OCI-LY7 (cell line): ENCODE measurements at places on chromosomes 5 and 9.

GRCh38 chr9:121999556-121999955 lies 93.6 kb downstream of the TTLL11 start:
- no peak for DNase-seq

DNA sequence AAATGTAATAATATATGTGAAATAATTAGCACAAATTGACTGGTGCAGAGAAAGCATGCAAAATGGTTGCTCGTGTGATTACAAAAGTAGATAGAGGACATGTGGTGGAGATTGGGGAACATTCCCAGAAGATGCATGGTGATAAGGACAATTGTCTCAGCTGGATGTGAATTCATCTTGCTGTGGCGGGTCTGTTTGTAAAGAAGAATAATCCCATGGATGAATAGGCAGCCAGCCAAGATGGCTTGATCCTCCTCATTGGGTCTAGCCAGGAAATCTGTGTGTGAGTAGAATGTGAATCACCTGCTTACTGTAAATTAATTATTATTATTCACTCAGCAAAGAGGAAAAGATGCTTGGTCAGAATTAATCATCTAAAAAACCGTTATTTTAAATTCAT lies 12.6 kb upstream of the DPYSL3 start:
- DNase-seq: no peak

- peak; percentile 69 for DNase-seq
These were observed 1.3 kb downstream of the ADAMTS6 start for GRCh38 chr5:65480306-65480865.

DNA sequence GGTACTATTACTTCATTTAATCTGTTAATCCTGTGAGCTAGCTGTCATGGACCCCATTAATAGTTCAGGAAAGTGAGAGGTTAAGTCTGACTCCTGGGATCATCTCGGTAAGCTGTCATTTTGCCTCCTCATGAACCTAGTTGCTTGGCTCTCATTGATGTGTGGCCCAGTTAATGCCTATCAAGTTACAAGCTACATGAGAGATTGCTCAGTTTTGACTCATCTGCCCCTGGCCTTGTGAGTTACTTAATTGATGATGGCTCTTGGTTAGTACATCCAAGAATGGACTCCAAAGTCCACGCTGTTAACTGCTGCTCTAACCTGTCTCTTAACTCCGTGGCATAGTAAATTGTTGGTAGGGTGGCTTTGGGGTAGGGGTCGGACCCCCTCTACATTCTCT lies 23.9 kb downstream of the LARP1 start:
- no peak for DNase-seq

- no peak for DNase-seq
These were observed 5.0 kb downstream of the RELL2 start for GRCh38 chr5:141641634-141642267.

DNA sequence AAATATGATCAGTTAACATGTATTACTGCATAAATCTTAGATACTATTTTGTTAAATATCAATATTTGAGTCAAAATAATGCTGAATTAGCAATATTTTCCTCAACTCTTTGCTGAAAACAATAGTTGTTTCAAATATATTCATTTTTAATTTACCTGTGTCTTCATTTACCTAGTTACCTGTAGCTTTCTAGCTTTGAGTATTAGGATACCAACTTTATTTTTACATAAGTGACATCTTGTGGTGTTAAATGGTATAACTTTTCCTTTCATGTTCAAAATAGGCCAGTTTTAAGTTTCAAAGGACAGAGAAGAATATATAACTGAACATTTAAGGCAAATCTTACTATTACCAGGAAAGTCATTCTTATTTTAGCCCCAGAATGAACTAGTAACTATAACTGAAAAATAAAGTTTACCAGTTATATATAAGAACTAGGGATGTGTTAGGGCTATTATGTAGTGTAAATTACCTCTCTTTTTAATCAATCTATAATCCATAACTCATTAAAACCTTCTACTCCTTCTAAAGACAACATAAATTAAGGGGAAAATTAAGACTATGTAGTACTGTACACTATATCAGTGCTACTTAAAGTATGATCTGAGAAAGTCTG lies 25.3 kb downstream of the AP3B1 start:
- DNase-seq: peak; percentile 32

GRCh38 chr9:92406477-92406876 lies 2.1 kb upstream of the OGN start:
- peak; percentile 22 for DNase-seq

DNA sequence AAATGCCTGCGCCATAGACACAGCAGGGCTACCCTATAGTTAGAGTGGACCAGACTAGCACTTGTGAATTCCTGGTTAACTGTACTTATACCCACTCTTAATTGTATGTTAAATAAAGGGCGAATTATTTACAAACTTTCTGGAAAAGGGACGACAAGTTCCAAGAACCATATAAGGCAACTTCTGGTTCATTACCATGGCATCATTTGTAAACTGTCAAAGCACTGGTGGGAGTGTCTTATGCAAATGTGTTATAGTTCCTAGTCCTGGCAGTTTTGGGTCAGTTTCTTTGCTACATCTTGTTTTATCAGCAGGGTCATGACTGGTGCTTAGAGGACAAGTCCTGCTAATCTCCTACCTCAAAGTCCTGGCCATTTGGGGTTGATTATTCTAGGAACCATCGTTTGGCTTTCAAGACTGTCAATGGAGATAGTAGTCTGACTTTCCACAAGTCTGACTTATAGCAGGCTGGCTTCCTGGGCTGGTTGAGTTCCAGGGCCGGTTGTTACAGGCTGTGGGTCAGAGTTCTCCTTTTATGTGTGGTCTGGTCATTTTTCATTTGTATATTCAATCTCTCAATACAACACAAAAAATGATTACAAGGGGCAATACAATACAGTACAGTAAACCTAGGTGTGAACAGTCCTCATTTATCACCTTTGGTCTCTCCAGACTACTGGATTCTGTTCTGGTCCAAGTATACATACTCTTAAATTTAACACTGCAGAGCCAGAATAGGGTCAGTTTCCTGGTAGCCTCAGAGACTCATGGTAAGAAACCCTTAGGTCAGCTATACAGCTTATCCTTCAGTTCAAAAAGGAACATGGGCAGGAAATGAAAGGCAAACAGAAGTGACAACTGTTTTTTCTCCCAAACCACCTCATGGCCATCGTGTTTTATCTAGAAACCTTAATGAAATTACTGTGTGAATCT lies 8.3 kb upstream of the CFAP95 start:
- no peak for DNase-seq

GRCh38 chr5:43389679-43390329 lies 22.4 kb downstream of the CCL28 start:
- DNase-seq: peak; percentile 74
